ENCODE measurements at places on chromosomes 2 and 18.

DNA sequence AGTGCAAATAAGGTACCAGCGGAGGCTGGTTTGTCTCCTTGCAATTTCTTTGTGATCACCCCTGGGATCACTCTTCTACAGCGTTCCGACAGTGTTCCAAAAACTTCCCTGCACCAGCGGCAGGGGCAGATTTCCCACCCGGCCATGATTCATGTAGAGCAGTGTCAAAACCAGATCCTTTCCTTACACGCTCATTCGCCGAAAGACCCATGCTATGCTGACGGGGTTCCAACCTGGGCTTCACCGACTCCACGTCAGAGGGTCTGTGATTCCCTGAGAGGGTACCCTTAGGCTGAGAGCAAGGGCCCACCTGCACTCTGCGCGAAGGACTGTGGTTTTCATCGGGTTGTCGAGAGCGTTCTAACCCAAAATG, 423 bp upstream of the TTC27 start:
- no peak for DNase-seq

GRCh38 chr2:79219383-79219988, 59.9 kb upstream of the REG3A start:
- DNase-seq: peak; percentile 27

DNA sequence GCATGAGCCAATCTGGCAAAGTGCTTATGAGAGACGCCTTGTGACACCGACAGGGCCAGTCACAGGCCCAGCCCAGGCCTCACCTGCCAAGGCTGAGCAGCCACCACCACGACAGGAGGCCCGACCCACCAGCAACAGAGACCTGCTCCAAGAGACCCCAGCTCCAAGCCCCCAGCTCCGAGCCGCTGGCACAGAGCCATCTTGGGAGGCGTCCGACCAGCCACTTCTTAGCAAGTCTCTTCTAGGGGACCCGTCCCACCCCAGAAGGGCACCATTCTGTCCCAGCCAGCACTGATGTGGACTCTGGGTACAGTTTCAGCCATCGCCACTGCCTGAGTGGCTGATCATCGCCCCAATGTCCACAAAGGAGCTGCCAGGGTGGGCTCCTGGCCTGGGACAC, 290.7 kb upstream of the SALL3 start:
- DNase-seq: no peak

DNA sequence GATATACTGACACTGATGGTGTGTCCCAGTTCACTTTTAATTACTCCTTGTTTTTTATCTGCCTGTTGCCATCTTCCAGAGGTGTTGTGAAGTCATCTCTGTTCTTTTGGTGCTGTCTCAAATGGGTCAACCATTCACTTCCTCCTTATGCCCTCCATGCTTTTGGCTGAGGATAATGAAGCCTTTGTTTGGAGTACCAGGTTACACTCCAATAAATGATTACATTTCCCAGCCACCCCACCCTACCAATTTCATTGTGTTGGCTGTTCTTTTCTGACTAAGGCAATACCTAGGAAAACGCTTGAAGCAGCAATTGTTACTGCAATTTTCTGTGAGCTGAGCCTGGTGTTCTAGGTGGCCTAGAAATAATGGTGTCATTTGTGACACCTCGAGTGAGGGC, 29.8 kb upstream of the ACTG2 start:
- no peak for DNase-seq

GRCh38 chr18:35106845-35107148, 65.6 kb downstream of the MAPRE2 start:
- no peak for DNase-seq

DNA sequence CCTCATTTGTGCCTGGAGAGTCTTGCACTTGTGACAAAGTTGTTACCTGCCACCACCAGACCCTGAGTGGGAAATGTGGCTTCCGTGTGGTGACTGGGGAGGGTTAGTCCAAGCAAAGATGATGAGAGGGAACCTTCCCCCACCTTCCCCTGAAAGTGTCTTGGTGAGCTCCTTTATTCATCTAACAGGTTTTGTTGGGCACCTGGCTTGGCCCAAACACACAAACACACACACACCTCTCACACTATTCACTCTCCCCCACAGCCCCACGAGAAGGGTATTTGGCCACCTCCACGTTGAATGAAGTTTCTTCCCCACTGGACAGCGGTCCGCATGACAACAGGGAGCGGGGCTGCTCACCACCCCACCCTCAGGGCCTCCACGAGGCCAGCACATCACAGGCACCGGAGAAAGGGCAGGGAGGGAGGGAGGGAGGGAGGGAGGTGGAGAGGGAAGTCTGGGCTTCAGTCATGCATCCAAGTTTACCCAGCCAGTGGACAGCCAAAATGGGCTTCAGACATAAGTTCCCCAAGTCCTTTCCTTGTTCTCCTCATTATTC, 1.4 kb downstream of the CIB4 start:
- DNase-seq: no peak

DNA sequence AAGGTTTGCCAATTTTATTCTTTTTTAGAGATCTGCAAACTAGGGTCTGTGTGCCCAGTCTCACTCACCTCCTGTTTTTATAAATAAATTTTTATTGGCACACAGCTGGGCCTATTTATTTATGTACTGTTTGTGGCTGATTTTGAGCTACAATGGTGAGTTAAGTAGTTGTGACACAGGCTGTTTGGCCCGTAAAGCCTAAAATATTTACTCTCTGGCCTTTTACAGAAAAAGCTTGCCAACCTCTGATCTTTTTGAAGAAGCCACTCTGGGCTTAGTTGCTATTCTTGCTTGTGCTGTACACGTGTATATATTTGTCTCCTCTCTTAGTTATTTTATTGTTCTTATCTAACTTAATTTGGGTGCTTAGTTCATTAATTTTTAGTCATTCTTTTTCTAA, 14.5 kb downstream of the NAB1 start:
- no peak for DNase-seq

GRCh38 chr2:108129636-108130035, 110.1 kb upstream of the SULT1C3 start:
- no peak for DNase-seq

GRCh38 chr2:1752751-1753150, 8.4 kb upstream of the PXDN start:
- DNase-seq: no peak

- DNase-seq: no peak
These were observed 99.3 kb downstream of the BIN1 start for GRCh38 chr2:127007652-127008051.

- DNase-seq: peak; percentile 94
These were observed at the start of gene WNT10A for GRCh38 chr2:218880102-218880858. WNT10A (plus strand) TSS chr2:218880852; CDS start chr2:218880996, 144 bp downstream.

DNA sequence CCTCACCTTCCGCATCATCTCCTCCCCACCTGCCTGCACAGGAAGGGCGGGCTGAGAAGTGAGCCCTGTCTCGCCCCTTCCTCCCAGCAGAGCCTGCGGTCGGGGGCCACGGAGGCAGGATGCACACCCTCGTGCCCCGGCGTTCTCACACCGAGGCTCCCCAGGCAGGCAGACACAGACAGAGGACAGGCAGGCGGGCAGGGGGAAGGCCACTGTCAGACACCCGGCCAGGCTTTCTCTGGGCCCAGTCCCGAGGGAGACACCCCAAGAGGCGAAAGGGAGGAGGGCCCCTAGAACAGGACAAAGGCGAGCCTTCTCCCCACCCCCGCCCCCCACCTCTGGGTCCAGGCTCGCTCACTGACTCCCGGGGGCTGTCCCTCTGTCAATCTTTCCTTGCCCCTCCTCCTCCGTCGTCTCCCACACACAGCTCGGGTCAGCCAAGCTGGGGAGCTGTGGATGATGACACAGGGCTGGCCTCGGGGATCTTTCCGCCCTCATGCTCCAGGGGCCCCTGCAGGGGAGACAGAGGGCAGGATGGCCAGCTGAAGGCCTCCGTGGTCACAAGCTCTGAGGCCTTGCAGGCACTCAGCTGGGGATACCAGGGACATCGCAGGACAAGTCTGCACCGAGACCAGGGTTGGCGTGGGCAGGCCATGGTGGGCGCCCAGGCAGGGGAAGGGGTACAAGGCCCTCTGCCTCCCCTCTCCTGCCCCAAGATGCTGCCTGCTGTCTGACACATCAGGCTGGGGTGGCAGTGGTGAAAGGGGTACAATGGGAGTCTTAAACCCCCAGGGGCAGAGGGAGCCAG, 24.9 kb downstream of the BIN1 start:
- peak; percentile 76 for DNase-seq
